ENCODE measurements at places on chromosomes 1 and 21. TPM values are rescaled to one million over a fixed set of nuclear protein-coding genes. Genes with fewer than 3 reads are reported as not detected.
A peak's percentile ranks its signal among the peaks of the same experiment; 100 is the strongest.

MSH4 gene
- 0.30 TPM for total RNA-seq

ZNF593OS gene
- not detected for total RNA-seq

ANGPTL3 gene
- not detected for total RNA-seq

RPTN gene
- total RNA-seq, result not detected

ARV1 gene
- total RNA-seq, result 9.5 TPM

CFH gene
- total RNA-seq, result 0.34 TPM

DNA sequence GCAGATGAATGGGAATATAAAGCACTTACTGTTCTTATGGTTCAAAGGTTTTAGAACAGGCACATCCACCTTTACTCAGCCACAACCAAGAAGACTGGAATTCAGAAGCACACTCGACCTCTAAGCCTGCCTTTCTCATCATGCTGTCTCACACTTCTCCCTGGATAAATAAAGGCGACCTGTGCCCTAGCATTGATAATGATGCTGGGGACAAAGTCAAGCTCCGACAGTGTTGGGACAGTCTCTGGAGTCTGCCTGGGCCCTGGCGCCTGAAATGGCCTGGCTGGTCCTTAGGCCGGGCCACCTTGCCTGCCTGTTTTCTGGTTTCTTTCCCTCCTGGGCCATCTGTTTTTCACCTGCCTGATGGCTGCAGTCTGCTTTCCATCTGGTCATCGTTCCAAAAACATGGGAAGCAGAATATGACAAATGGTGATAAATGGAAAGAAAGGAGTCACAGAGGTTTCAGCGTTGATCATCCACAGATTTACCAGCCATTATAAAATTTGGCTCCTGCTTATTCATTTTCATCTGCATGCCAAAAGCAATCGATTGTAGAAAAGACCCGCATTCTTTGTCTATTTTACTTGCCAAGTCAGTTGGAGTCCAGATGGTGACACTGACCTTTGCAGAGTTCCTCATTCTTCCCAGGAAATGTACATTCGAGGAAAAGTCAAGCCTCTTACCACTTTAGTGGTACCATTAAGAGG, 91.2 kb upstream of the KCNJ15 start:
- no peak for DNase-seq

- no peak for DNase-seq
Observed at GRCh38 chr1:46136711-46137110, 4.3 kb upstream of the PIK3R3 start.

DNA sequence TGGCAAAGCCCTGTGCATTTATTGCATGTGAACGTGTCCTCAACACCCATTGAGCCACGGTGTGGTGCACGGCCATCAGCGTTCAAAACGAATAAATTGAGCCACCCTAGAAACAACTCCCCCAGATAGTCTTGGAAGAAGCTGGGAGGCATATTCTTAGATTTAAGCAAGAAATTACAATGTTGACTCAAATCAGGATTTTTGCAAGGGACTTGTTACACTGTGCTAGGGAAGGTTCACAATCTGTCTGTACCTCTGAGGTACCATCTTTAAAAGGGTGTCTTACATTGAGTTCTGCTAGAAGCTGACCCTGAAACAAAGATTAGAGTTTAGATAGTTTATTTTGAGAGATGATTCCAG, 16.2 kb downstream of the CD247 start:
- DNase-seq, result no peak

DNA sequence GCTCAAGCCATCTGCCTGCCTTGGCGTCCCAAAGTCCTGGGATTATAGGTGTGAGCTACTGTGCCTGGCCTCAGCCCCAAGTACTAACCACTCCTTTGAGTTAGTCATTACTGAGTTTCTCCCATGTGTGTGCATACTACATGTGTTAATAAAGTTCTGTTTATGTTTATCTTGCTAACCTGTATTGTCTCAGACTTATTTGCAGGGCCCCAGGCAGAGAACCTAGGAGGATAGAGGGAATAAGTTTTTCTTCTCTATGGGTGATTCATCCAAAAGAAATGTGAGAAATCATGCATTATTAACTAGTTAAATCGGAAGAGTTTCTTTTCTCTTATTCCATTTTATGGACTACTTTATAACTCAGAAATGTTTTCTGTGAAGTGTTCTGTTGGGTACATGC, 203.9 kb upstream of the CACYBP start:
- no peak for DNase-seq

DNA sequence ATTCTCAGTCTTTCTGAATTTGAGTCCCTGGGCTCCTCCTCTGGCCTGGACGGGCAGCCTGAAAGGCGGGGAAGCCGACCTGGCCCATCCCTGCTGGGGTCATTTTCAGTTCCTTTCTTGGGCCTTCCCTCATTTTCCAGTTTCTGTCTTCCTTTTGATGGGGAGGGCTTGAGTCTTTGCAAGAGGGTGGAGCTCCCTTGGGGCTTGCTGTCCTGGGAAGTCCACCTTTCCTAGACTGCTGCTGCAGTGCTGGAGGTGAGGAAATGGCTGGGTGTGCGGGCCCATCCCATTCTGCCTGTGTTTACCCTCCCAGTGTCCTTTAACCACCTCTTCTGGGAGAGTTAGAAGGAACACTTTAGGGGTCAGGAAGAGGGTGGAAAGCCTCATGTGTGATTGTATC, 40.4 kb upstream of the SYNC start:
- no peak for DNase-seq

- DNase-seq, result no peak
Observed at GRCh38 chr1:153951801-153952200, 5.3 kb upstream of the DENND4B start.

DNA sequence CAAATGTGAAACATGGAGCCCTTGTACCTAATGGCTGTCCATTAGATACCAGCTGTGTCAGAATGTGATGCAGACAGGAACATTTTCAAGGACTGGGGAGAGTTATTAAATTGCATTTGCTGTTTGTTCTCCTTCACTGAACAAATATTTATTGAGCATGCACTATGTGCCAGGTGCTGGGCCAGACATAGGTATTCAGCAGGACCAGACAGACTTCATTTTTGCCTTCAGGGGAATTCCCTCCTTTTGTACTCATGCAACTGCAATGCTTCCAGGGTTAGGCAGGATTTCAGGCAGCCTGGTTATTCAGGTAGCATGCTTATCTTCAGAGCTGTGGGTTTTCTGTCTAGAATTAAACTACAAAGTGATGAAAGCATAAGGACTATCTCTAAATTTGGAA, 64.2 kb upstream of the SMYD2 start:
- DNase-seq, result no peak

DNA sequence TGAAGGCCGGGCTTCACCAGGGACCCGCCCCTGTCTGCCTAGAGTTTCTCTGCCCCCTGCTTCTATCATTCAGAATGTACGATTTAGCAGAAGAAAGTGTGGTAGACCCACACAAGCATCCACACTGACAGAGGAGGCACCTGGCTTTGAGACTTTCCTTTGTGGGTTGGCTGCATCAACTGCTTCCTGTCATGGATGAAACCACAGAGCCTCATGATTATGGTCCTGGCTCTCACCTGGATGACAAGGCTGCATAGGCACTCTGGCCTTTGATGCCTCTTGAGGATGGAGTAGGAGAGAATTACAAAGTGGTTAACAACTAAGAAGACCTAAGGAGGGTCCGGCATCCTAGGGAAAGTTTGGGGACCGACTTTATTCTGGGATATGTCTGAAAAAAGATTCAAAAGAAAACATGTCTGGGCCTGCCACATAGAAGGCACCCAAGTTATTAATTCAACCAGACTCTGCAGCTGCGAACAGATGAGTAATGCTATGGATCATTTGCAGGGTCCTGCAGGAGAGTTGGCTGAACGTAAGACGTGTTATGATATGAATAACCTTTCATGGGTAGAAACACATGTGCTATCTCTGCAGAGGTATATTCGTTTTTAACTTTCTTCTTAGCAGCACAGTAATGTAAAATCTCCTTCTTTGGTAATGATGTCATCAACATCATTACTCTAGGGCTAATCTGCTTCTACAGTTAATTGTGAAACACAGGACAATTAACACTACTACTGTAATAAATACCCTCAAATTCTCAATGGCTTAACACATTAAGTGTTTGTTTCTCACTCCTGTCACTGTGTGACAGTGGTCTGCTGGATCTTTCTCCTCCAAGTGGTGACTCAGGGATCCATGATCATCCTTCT, 136.2 kb downstream of the SLC35F3 start:
- no peak for DNase-seq

- DNase-seq, result no peak
Observed at GRCh38 chr1:81420760-81421159, 380.0 kb upstream of the ADGRL2 start.

GRCh38 chr1:177811429-177811828, 158.4 kb downstream of the SEC16B start:
- DNase-seq, result no peak

- DNase-seq, result no peak
Observed at GRCh38 chr1:236090741-236091147, 25.9 kb upstream of the NID1 start.

- DNase-seq, result peak; percentile 96
Observed at GRCh38 chr1:111619635-111620440, at the start of gene RAP1A. RAP1A (plus strand) TSS chr1:111619789; CDS start chr1:111691361, 71,572 bp downstream.

- no peak for DNase-seq
Observed at GRCh38 chr1:36881068-36881405, 153.3 kb downstream of the GRIK3 start.

- no peak for DNase-seq
Observed at GRCh38 chr1:229028544-229028943, 242.4 kb upstream of the RAB4A start.

- DNase-seq, result peak; percentile 80
Observed at GRCh38 chr1:156114101-156114918, at the start of gene LMNA. LMNA (plus strand) TSS chr1:156114711; CDS start chr1:156114919, 208 bp downstream.
